ENCODE measurements at places on chromosomes 6 and 20.

DNA sequence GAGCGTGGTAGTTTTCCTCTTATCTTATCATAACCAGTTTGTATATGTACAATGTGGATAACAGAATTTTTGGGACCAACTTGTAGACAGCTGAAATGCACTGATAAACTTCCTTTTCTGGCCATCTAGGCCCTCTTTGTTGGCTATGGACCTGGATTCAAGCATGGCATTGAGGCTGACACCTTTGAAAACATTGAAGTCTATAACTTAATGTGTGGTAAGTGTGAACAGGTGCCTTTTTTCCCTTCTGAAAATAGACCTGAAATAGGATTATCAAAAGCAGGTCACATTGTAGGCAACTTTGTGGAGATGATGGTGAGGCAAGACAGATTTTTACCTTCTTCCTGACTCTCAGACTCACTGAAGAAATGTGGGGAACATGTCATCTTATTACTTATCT is 67.8 kb downstream of the ENPP1 start:
- DNase-seq: no peak

GRCh38 chr6:54282186-54282585 is 26.1 kb upstream of the TINAG start:
- no peak for DNase-seq

DNA sequence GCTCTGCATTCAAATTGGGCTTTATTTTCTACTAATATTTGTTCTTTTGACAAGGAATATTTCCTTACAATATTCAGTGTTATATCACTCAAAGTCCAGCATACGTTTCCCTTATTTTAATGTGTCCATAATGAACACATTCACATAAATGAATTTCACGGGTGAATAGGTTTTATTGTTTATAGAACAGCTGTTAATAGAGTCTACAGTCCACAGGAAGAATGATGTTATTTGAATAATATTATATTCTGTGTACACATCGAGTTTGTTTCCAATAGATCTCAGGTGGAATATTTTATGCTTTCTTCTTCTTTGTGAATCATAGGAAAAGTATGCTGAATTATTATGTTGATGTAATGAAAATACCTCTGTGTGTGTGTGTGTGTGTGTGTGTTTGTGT is 582.4 kb downstream of the CDH26 start:
- no peak for DNase-seq

DNA sequence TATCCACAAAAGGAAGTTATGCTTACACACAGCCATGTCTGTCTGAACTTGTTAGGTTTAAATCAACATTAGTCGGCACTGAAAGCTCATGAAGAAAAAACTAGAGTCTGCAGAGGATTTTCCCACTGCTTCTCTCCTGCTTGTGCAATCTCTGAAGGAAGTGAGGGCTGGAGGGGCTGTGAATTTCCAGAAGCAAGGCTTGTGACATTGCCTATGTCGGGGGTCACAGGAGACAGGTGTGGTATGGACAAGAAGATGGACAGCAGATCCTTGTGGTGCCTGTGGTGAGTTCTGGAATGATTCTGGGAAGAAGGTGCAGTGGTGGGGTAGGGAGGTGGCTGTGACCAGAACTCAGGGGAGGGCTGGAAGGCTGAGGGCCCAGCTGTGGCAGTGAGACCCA is 84.3 kb upstream of the TRAF3IP2 start:
- DNase-seq: no peak

GRCh38 chr6:14550410-14550809 is 432.8 kb downstream of the CD83 start:
- no peak for DNase-seq

DNA sequence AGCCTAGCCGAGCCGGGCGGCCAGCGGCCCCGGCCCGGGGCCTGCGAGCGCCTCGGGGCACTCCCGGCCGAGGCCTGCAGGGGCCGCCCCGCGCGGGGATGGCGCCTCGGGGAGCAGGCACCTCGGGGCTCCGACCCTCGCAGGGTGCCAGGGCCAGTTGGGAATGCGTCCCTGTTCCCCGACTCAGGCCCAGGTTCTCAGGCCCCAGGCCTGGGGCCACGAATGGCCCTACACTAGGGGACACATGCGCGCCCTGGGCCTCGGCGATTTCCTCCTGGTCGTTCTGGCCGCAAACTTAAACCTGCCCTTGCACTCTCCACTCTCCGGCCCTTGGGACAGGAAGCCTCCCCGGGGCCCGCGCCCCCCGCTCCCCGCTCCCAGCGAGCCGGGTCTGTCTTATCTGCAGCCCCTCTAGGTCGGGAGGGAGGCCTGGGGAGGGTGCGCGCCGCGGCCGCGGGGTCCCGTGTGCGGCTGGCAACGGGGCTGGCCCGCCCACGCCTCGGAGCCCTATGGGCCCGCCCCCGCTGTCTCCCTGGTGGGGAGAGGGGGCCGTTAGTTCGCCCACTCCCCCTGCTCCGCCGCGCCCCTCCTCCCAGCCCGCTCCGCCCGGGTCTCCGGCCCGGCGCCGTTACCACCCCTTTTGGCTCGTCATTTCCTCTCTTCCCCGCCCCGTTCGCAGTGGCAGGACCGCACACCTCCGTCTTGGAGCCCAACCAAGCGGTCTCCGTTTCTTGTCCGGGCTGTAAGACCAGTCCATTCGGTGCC is 611 bp downstream of the NFYA start:
- DNase-seq: peak; percentile 81

DNA sequence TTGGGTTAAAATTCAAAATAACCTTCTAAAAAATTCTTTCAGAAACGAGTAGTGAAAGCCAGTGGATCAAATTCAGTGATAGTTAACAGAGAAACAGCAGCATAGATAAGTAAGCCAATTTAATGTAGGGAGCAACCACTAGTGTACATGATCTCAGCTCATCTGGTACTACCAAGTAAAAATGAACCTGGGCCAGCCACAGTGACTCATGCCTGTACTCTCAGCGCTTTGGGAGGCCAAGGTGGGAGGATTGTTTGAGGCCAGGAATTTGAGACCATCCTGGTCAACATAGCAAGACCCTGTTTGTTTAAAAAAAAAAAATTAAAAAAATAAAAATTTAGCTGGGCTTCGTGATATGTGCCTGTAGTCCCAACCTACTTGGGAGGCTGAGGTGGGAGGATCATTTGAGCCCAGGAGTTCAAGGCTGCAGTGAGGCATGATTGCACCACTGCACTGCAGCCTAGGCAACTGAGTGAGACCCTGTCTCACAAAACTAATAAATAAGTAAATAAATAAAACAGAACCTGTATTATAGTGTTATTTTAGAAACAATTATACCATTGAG is 32.4 kb downstream of the CBFA2T2 start:
- DNase-seq: no peak

DNA sequence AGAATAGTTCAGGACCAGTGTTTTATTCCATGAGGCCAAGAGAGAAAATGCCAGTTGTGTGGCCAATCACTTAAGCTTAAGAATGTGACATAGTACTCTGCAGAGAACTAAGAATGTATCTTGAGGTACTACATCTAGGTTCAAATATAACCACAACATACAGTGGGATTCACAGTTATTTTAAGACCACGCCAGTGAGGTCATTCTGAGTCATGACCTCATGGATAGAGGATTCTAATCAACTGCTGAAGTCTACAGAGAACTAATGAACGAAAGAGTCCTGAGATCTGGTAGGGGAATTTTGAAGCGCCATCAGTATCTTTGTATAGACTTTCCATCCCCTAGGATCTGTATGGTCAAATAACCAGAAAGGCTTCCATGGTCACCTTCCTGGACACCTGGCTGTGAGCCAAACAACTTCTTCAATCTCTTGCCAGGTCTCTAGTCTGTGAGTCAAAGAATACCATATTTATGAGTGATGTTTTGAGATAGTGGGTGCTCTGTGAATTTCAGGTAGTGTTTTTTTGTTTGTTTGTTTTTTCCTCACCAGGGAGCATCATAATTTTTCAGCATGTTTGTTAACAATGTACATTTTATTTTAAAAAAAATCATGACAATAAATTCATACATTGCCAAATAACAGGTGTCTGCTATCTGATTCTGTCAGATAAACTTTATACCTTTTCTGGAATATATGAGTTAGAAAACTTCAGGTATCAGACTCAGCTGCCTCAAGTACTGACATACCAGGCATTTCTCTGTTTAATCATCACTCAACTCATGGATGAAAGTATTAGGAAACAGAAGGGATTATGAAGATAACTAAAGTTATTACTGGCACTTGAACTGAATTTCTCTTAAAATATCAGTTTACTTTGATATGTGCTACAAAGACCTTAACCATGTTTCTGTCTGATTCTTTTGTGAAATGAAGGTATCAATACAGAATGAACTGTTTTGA is 217.9 kb downstream of the PLCB4 start:
- no peak for DNase-seq

DNA sequence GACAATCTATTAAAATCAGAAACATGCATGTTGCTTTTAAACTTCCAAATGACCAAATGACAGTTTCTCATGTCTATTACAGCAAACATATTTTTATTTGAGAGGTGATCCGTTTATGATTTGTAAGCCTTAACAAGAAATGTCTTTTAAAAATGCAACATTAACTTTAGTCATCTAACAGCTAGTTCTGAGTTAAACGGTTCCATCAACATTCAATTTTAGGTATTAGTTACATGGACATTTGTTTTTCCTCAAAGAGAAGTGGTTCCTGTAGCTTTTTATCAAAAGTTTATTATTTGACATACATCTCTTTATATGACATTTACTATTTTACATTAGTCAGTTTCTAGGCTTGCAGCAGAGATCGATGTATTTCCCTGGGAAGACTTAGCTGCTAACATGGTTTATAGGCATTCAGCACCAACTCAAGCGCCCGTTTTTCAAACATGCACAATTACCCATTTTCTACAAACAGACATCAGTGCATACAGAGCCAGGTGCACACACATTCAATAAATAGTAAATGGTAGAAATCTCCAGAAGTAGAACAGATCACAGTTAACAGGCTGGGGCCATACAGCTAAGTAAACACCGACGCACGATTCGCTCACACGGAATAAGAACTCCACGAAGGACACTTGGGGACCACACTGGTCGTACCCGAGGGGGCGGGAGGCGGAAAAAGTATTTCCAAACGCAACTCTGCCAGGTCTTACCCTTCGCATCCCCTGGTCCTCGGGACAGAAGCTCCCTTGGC is 882 bp downstream of the CNR1 start:
- no peak for DNase-seq

GRCh38 chr6:65116326-65116725 is 590.7 kb downstream of the EYS start:
- no peak for DNase-seq

GRCh38 chr6:27471365-27472115 is 1.4 kb downstream of the ZNF184 start:
- DNase-seq: no peak

GRCh38 chr6:21840428-21840827 is 246.9 kb downstream of the SOX4 start:
- DNase-seq: no peak

GRCh38 chr6:1377526-1377925 is 11.8 kb upstream of the FOXF2 start:
- DNase-seq: no peak

- DNase-seq: no peak
Observed at GRCh38 chr6:18491308-18492045, 104.3 kb downstream of the RNF144B start.

DNA sequence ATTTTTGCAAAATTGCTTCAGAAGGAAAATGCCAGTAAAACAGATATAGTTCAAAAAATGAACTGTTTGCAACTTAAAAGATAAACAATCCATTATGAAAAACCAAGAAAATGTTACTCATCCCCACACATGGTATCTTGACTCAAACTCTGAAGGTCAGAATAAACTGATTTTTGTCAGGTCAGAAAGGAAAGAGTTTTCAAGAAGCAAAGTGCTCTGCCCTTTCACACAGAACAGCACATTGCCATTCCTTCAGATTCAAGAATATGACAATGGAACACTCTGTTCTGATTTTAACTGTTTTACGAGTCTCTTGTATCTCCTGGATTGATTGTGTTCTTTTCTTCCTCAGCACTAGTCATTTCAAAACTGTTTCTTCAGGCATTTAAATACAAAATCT is 33.8 kb upstream of the NT5E start:
- no peak for DNase-seq

- DNase-seq: no peak
Observed at GRCh38 chr6:8177721-8178120, 75.4 kb upstream of the EEF1E1 start.

- DNase-seq: no peak
Observed at GRCh38 chr6:75842732-75843131, 93.7 kb downstream of the MYO6 start.

DNA sequence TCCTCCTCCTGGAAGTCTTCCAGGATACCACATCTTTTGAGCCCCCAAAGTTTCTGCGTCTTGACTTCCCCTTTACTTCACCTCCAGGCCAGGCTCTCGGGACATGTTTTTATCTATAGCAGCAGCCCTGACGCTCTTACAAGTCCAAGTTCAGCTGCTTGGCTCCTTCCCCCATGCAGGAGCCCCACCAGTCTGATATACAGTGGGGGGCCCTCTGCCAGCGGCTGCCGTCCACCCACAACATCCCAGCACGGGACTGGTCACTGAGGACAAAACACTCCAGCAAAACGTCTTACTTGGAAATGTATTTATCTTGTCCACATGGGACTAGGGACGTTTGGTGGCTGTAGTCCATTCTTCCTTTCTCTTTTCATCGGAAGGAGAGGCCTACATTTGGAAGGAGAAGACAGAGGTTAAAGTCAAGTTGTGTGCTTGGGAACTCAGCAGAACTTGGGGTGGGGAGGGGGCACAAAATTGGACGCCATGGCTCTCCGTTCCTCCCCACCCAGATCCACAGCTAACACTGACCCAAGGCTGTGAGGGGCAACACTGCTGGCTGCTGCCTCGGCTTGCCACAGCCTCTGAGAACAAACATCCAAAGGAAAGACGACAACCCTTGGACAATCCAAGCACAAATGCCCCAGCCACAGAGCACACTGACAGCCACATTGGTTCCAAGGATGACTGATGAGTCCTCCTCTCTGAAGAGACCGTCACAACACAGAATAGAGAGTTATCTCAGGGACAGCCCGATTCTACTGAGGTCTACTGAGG is 79.2 kb downstream of the PRND start:
- DNase-seq: no peak

GRCh38 chr20:49698477-49698876 is 15.2 kb downstream of the B4GALT5 start:
- no peak for DNase-seq

GRCh38 chr20:54995011-54995410 is 519.6 kb downstream of the DOK5 start:
- DNase-seq: no peak

DNA sequence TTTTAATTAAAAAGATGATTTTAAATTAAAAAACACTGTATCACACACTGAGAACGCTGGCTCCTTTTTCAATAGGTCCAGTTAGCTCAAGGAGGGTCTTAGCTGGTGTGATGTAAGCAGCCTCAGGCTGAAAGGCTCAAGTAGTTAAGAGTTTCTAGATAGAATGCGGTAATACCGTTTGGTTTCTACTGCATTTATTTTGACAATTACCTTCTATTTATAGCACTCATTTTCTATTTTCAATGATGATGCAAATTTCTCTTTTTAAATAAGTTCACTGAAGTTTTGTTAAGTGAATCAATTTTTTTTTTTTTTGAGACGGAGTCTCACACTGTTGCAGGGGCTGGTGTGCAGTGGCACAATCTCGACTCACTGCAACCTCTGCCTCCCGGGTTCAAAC is 87.1 kb downstream of the PREX1 start:
- no peak for DNase-seq
